Stimulated activated CD8-positive, alpha-beta memory T cell treated with anti-CD3 and anti-CD28 coated beads, Interleukin-7, amount 100 ng/mL, for 1 hour (primary cell): ENCODE measurements at places on chromosomes 5 and 9.

DNA sequence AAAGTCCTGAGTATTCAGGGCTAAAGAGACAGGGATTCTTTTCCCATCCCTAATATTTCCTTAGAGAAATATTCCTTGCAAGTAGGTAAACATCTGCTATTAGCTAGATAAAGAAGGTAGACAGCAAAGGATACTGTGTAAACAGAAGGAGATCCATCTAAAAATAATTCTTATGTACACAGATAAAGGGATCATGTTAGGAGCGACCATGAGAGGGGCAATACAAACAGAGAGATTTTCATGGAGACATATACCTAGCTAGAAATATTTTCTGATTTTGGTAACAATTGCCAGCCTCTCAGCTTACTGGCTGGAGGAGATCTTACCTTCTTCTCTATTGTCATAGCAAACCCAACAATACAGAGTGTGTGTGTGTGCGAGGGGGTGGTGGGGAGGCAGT lies 184.6 kb upstream of the DMAC1 start:
- DNase-seq: no peak

GRCh38 chr5:10679336-10679988 lies 81.6 kb downstream of the DAP start:
- DNase-seq: no peak

GRCh38 chr5:56802205-56802604 lies 13.1 kb upstream of the MAP3K1 start:
- no peak for DNase-seq

DNA sequence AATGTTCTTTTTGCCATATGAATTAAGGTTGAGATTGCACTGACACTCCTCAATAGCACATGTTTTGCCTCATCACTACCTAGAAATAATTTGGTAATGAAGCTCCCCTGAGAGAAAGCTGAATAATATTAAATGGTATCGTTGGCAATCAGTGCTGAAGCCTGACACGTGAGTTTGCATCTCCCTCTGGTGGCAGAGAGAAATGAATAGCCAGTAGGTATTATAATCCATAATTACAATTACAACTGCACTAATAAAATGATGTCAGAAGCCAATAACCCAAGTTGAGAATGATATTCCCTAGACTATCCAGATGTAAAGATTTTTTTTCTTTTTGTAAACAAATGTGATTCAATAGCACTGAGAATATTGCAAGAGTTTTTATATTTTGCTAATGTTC lies 700.3 kb downstream of the PTPRD start:
- DNase-seq: no peak

- no peak for DNase-seq
These were observed 76.9 kb upstream of the IL17B start for GRCh38 chr5:149455889-149456409.

DNA sequence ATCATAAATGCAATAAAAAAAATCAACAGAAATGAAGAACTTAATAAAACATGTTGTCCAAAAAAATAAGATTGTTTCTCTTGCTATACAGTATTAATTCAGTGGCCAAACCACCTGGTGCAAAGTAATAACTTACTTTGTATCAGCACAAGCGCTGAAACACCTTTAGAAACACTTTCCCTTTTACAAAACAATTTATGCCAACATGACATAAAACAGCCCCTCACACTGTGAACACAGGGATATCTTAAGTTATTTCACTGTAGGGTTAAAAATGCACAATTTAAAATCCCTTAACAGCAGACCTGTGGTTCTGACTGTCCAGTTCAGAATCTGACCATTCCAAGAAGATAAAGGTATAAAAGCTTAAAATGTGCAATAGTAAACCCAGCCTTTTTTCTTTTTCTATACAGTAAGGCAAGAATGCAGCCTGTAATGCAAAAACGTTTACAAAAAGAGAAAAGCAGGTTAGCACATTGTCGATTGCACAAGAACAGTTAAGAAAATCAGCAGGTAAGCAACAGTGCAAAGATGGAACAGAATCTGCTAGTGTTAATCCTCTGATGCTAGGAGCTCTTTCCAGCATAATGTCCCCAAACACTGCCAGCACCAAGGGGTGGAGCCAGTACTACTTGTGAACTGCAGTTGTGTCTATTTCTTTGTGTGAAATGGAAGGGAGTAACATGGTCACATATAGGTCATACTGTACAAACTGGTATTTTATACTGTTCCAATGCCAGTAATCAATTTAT lies 21.6 kb downstream of the RAB14 start:
- no peak for DNase-seq

- DNase-seq: no peak
These were observed 323.4 kb downstream of the CSNK1G3 start for GRCh38 chr5:123835421-123835820.
